ENCODE measurements at places on chromosomes 6 and 20. TPM values are rescaled to one million over a fixed set of nuclear protein-coding genes. Genes with fewer than 3 reads are reported as not detected.

GRCh38 chr20:32534661-32535240 lies 50.4 kb downstream of the NOL4L start:
- DNase-seq: no peak

- DNase-seq: no peak
These were observed 8.8 kb upstream of the SRSF6 start for GRCh38 chr20:43448748-43449535.

- no peak for DNase-seq
These were observed 556.6 kb upstream of the CDH4 start for GRCh38 chr20:60695226-60696000.

LAMP5 gene
- 5.1 TPM for polyA plus RNA-seq

GRCh38 chr6:112330879-112331265 lies 16.3 kb upstream of the RFPL4B start:
- no peak for DNase-seq

- no peak for DNase-seq
These were observed 22.1 kb upstream of the SNTA1 start for GRCh38 chr20:33465481-33466302.

SOX4 gene
- 143 TPM for polyA plus RNA-seq

DNA sequence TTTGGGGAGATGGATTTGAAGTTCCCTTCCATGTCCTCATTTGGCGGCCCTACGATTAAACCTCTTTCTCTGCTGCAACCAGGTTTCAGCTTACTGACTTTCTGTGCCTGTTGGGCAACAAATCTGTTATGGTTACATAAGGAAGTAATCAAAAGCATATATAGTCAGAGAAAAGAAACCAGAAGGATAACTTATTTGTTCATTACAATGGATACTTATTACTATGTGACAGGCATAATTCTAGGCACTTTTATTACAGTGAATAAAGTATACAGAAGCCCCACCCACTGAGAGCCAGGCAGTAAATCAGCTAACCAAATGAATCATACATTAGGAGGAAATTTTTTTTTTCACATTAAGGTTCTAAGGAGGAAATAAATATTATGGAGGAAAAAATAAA lies 9.6 kb upstream of the TRIM31 start:
- no peak for DNase-seq

- no peak for DNase-seq
These were observed 164.1 kb downstream of the RNF144B start for GRCh38 chr6:18551228-18551627.

MUCL3 gene
- 0.07 TPM for polyA plus RNA-seq

POPDC3 gene
- polyA plus RNA-seq: 0.26 TPM

ZBP1 gene
- 0.06 TPM for polyA plus RNA-seq

PRDM1 gene
- polyA plus RNA-seq: 3.4 TPM

BTN1A1 gene
- polyA plus RNA-seq: 0.28 TPM

HLA-DPA1 gene
- 17.9 TPM for polyA plus RNA-seq

GRCh38 chr20:13723011-13723410 lies 61.7 kb downstream of the ESF1 start:
- no peak for DNase-seq

DNA sequence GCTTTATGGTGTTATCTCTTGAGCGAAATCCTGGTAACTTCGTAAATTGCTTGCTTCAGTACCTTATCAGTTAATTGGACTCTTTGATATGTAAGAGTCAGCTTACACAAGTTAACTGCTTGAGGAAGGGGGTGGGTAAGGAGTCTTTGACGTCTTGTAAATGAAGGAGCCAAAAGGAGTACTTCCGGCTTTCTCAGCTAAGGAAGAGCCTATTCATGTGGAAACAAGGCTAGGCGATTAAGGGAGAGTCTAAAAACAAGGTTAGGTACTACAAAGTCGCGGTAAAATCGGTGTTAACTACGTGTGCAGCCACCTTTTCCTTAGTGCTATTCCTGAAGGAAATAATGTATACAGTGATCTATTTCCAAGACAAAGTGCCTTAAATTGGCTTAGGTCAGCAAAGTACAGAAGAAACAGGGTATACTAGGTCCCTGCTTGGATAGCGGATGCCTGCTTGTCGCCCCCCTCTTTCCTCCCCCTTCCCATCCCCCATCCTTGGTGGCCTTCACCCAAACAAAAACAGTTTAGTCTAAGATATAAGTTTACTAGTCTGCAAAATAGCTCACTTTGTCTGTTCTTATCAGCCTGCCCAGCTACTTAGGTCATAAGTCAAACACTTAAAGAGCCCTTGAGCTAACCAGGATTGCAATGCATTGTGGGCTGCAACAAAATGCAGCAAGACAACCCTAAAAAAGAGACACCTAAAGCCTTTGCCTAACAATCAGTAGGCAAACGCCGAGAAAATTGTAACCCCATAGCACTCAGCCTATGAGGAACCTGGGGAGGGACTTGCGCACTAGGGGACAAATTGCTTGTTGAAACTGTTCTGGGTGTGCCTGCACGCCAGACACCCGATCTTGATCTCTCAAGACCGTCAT lies 147.3 kb downstream of the TRIM27 start:
- no peak for DNase-seq

- no peak for DNase-seq
These were observed 4.6 kb downstream of the MAP3K5 start for GRCh38 chr6:136787726-136788068.

SYCP2 gene
- polyA plus RNA-seq: 6.6 TPM

GRCh38 chr6:7137335-7138045 lies 29.7 kb downstream of the RREB1 start:
- no peak for DNase-seq

All from right renal cortex interstitium (tissue), 3 donors.